Spinal cord (tissue), 10 donors: ENCODE measurements at places on chromosomes 11 and 22. TPM values are rescaled to one million over a fixed set of nuclear protein-coding genes. Genes with fewer than 3 reads are reported as not detected.

Gene KCNJ1
- not detected for total RNA-seq

Gene LRRC4C
- total RNA-seq, result 25.6 TPM

Gene C22orf15
- 0.89 TPM for total RNA-seq

Gene MS4A3
- 0.72 TPM for total RNA-seq

Gene CREBZF
- 48.5 TPM for total RNA-seq

Gene OR51E1
- total RNA-seq, result 0.40 TPM

Gene GLYAT
- not detected for total RNA-seq

Gene LYVE1
- total RNA-seq, result 56.5 TPM

Gene KRTAP5-1
- total RNA-seq, result not detected

Gene DRD4
- total RNA-seq, result 0.72 TPM

Gene TYR
- total RNA-seq, result 0.20 TPM

Gene CD44
- 72.2 TPM for total RNA-seq

Gene SEC14L6
- total RNA-seq, result 3.1 TPM

Gene XKR3
- 0.10 TPM for total RNA-seq

Gene GAL3ST3
- total RNA-seq, result 4.5 TPM

Gene MLC1
- 76.9 TPM for total RNA-seq

Gene DEFB131B
- total RNA-seq, result not detected

Gene OR51B6
- not detected for total RNA-seq

Gene NCAPD3
- total RNA-seq, result 20.7 TPM

Gene C11orf42
- total RNA-seq, result not detected

Gene PATE4
- total RNA-seq, result not detected

Gene CRYBB3
- not detected for total RNA-seq

Gene DEPDC7
- total RNA-seq, result 5.3 TPM

Gene NXPE4
- total RNA-seq, result not detected

Gene DAGLA
- total RNA-seq, result 8.4 TPM

Gene ACRV1
- 0.17 TPM for total RNA-seq

Gene ANGPTL5
- 4.7 TPM for total RNA-seq

Gene CATSPERZ
- total RNA-seq, result 0.50 TPM

Gene SCUBE2
- total RNA-seq, result 21.4 TPM

Gene CHCHD10
- 39.8 TPM for total RNA-seq

Gene ZNRF3
- 10.4 TPM for total RNA-seq

Gene MS4A15
- total RNA-seq, result not detected

Gene PHOX2A
- total RNA-seq, result 0.17 TPM

Gene IL10RA
- 7.2 TPM for total RNA-seq

Gene OR52N4
- total RNA-seq, result not detected

Gene NUP160
- 48.0 TPM for total RNA-seq

Gene TBX1
- 1.3 TPM for total RNA-seq

Gene CTSC
- total RNA-seq, result 70.6 TPM

Gene MIOX
- not detected for total RNA-seq

Gene FAM181B
- total RNA-seq, result 25.8 TPM

Gene C1QTNF5
- 13.4 TPM for total RNA-seq

Gene OR51B4
- 0.17 TPM for total RNA-seq

Gene TMEM135
- total RNA-seq, result 24.9 TPM

Gene OR5B21
- not detected for total RNA-seq

Gene KCNE3
- total RNA-seq, result 16.1 TPM

Gene PATE1
- not detected for total RNA-seq

Gene CYTH4
- total RNA-seq, result 9.4 TPM

Gene TBX10
- not detected for total RNA-seq

Gene TMPRSS6
- total RNA-seq, result not detected
